Osteocyte (in vitro differentiated cells): ENCODE measurements at places on chromosomes 2 and 18. TPM values are rescaled to one million over a fixed set of nuclear protein-coding genes. Genes with fewer than 3 reads are reported as not detected.

DNA sequence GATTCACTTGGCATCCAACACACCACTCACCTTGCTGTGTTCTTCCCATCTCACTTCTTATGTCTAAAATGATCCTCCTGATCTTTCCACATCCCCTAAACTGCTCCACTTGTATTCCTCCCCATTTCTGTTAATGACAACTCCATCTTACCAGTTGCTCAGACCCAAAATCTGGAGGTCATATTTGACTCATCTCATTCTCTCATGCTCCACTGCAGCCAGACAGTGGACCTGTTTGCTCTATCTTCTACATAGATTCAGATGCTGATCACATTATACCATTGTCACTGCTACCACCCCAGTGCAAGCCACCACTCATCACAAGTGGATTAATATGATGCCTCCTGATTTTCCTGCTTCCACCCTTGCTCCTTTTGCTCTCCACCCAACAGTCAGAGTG, 7.9 kb upstream of the NABP1 start:
- H3K36me3 ChIP-seq = no peaks in the 10 kb centered on the region
- H3K4me3 ChIP-seq = no peak overlapping the region
- no peak for DNase-seq
- H3K4me1 ChIP-seq = peaks cover 13% of the 10 kb centered on the region
- H3K27me3 ChIP-seq = no peaks in the 10 kb centered on the region

DNA sequence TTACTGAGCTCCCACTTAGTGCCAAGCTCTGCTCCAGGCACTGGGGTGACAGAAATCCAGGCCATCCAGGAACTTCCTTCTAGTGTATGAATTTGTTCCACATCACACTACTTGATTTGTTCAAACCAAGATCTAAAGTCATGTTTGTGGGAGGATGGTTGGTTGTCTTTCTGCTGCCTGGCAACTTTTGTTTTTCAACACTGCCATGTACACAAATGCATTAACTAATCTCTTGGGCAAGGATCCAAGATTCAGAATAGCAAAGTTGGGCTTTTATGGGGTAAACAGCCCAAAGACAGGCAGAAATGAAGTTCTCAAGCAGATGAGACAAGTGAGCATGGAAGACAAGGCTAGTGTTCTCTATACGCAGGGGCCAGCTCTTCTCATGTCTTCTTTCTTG, 53.4 kb upstream of the PROKR1 start:
- H3K36me3 ChIP-seq = no peaks in the 10 kb centered on the region
- DNase-seq = no peak
- H3K27me3 ChIP-seq = no peaks in the 10 kb centered on the region
- no peak overlapping the region for H3K4me3 ChIP-seq

The REG3G gene
- total RNA-seq = not detected in 2 replicates

The GPAT2 gene
- total RNA-seq = not detected in 2 replicates

The CYP26B1 gene
- total RNA-seq = 0.89 and 1.3 TPM in 2 replicates

DNA sequence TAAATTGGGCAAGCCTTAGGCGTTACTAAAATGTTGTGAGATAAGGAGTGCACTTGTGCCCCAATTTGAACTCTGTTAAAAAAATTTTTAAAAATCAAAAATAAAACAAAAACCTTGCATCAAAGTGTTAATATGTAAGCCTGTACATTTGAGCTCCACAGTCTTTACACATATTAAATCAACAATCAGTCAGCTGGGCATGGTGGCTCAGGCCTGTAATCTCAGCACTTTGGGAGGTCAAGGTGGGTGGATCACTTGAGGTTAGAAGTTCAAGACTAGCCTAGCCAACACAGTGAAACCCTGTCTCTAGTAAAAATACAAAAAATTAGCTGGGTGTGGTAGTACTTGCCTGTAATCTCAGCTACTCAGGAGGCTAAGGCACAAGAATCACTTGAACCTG, 16.3 kb downstream of the TMEM17 start:
- H3K4me1 ChIP-seq = peaks cover 43% of the 10 kb centered on the region
- H3K36me3 ChIP-seq = no peaks in the 10 kb centered on the region
- no peak overlapping the region for H3K4me3 ChIP-seq
- H3K27ac ChIP-seq = peak overlapping the region; percentile 75
- no peak for DNase-seq

The AMER3 gene
- not detected in 2 replicates for total RNA-seq

- H3K27me3 ChIP-seq = no peaks in the 10 kb centered on the region
- no peak overlapping the region for H3K4me3 ChIP-seq
- DNase-seq = no peak
- peaks cover 2% of the 10 kb centered on the region for H3K4me1 ChIP-seq
Measured at GRCh38 chr18:58649966-58650816, 21.1 kb upstream of the MALT1 start.

The LBX2 gene
- total RNA-seq = 1.0 and 1.1 TPM in 2 replicates

The B4GALT6 gene
- 13.9 and 14.4 TPM in 2 replicates for total RNA-seq

The KCNS3 gene
- total RNA-seq = not detected in 2 replicates

DNA sequence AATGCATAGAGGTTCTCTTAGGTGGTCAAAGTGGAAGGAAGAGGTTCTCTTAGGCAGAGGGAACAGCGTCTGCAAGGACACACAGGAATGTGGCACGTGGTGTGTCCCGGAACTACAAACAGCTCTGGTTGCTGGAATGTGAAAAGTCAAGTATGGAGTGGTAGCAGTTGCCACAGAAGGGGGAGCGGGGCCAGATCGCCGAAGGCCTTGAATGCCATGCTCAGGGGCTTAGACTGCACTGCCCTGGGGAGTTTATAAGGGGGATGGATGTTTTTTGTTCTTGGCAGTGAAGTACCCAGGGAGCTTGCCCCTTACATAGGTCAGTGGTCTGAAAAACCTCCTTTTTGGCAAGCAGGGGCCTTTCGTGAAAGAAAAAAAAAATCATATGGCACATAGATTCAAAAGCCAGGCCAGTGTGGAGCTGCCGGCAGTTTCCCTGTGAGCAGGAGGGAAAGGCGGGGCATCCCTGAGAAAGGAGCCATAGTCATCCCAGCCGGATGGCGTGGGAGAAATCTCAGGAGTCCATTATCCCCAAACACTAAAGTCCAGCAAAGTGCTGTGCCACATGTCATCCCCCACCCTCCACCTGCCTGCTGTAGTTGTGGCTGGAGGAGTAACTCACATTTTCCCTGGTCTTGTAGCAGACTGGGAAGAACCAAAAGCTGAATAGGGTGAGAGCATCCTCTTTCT, 45.4 kb downstream of the GORASP2 start:
- no peaks in the 10 kb centered on the region for H3K27me3 ChIP-seq
- no peak for DNase-seq
- no peaks in the 10 kb centered on the region for H3K36me3 ChIP-seq
- H3K4me3 ChIP-seq = peak overlapping the region; percentile 58
- H3K4me1 ChIP-seq = peaks cover 8% of the 10 kb centered on the region

The SOX11 gene
- total RNA-seq = 69.5 and 71.7 TPM in 2 replicates

The RAX gene
- total RNA-seq = not detected in 2 replicates

GRCh38 chr2:9378433-9379390, 44.6 kb downstream of the ITGB1BP1 start:
- H3K27ac ChIP-seq = peak overlapping the region; percentile 86
- peaks cover 47% of the 10 kb centered on the region for H3K36me3 ChIP-seq
- DNase-seq = peak; percentile 88

DNA sequence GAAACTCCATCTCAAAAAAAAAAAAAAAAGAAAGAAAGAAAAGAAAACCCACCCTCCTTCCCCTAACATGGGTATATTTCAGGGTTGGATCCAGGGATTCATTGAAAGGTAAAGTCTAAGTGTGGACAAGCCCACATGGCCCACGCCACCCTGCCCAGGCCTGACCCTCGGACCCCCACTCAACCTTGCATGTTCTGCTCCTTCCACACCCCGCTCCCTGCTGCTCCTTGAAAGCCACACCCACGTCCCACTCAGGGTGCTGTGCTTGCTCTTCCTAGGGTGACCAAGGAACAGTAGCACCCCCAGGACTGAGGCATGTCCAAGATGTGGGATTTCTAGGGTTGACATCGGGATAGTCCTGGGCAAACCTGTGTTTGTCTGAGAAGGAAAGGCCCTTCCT, 172.7 kb upstream of the MYCN start:
- H3K27ac ChIP-seq = no peak overlapping the region
- H3K27me3 ChIP-seq = peaks cover 11% of the 10 kb centered on the region
- no peaks in the 10 kb centered on the region for H3K36me3 ChIP-seq
- H3K4me1 ChIP-seq = no peaks in the 10 kb centered on the region
- no peak for DNase-seq
- H3K4me3 ChIP-seq = no peak overlapping the region

DNA sequence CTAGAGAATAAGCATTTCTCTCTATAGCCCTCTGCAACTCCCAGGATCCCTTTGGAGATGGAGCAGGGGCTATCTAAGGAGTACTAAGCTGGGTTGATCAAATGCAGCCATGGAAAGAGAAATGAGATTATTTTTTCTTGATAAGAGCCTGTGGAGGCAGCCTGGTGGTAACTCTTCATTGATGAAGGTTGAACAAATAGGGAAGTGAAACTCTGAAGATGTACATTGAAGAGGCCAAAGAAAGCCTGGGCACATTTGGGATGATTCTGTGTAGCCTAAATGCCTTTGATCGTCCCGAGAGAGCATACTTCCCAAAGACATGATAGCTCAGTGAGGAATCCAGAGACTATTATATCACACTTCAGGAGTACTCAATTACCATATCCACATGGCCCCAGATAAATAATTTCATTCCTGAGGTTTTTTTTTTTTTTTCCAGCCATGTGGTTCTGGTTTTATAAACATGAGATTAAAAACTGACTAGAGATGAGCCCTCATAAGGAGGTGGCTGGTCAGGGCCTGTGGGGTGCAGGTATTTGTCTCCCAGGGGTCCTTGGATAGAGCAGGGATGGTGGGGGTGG, 192.5 kb downstream of the TPGS2 start:
- H3K27ac ChIP-seq = no peak overlapping the region
- no peak for DNase-seq
- H3K36me3 ChIP-seq = no peaks in the 10 kb centered on the region
- no peak overlapping the region for H3K4me3 ChIP-seq
- no peaks in the 10 kb centered on the region for H3K4me1 ChIP-seq
- no peaks in the 10 kb centered on the region for H3K27me3 ChIP-seq

- H3K27ac ChIP-seq = no peak overlapping the region
- no peaks in the 10 kb centered on the region for H3K36me3 ChIP-seq
- no peaks in the 10 kb centered on the region for H3K27me3 ChIP-seq
- peaks cover 8% of the 10 kb centered on the region for H3K4me1 ChIP-seq
Measured at GRCh38 chr18:28606686-28607085, 429.8 kb upstream of the CDH2 start.

- H3K27ac ChIP-seq = peak overlapping the region; percentile 98
- no peaks in the 10 kb centered on the region for H3K27me3 ChIP-seq
- peaks cover 1% of the 10 kb centered on the region for H3K36me3 ChIP-seq
- H3K4me3 ChIP-seq = no peak overlapping the region
- no peak for DNase-seq
Measured at GRCh38 chr2:9310798-9311197, 104.2 kb downstream of the ASAP2 start.

DNA sequence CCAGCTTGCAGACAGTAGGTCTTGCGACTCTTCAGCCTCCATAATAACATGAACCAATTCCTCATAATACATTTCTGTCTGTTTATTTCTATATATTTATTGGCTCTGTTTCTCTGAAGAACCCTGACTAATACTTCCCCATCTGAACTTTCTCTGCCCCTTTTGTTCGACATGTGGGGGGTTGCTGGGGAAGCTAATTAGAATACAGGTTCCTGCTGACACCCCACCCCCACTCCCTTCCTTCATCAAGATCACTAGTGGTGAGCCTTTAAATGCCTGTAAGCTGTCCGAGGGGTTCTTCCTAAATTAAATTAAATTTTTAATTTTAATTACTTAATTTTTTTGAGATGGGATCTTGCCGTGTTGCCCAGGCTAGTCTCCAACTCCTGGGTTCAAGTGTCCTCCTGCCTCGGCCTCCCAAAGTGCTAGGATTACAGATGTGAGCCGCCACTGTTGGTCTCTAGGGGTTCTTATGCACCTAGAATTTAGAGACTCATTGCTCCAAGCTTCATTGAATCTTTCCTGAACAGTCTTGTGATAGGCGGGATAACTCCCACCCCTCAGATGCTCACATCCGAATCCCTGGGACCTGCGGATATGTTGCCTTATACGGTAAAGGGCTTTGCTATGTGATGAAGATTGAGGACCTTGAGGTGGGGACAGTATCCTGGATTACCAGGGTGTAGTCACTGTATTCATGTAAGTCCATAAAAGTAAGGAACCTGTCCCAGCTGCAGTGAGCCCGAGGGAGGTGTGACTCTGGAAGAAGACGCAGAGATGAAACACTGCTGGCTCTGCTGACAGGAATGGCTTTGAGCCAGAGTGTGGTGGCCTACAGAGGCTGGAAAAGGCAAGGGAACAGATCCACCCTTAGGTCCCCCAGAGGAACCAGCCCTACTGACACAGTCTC, 26.2 kb downstream of the HPCAL1 start:
- peak overlapping the region; percentile 94 for H3K27ac ChIP-seq
- H3K27me3 ChIP-seq = no peaks in the 10 kb centered on the region
- H3K4me1 ChIP-seq = peaks cover 67% of the 10 kb centered on the region
- H3K4me3 ChIP-seq = no peak overlapping the region
- DNase-seq = no peak
- no peaks in the 10 kb centered on the region for H3K36me3 ChIP-seq

DNA sequence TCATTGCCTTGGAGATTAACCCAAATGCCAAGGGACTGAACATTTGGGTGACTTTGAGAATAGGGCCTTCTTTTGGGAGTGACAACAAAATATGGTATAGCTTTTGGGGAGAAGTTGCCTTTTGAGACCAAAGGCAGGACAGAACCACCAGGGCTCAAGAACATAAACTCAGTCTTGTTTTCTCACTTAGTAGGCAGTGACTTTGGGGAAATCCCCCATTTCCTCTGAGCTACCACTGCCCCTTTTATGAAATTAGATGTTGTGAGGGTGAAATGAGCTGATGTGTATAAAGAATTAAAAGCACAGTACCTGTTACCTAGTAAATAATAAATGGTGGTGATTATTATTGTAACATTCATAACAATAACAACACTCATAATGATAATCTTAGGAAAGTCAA, 36.5 kb downstream of the GPD2 start:
- H3K27ac ChIP-seq = no peak overlapping the region
- H3K27me3 ChIP-seq = no peaks in the 10 kb centered on the region
- no peak for DNase-seq
- H3K4me3 ChIP-seq = no peak overlapping the region
- no peaks in the 10 kb centered on the region for H3K36me3 ChIP-seq

- H3K4me1 ChIP-seq = peaks cover 23% of the 10 kb centered on the region
- H3K27ac ChIP-seq = peak overlapping the region; percentile 35
- no peaks in the 10 kb centered on the region for H3K27me3 ChIP-seq
Measured at GRCh38 chr18:55501579-55501978, 86.4 kb downstream of the TCF4 start.

GRCh38 chr2:1856475-1856874, 112.2 kb upstream of the PXDN start:
- H3K4me1 ChIP-seq = peaks cover 4% of the 10 kb centered on the region
- H3K27ac ChIP-seq = no peak overlapping the region
- H3K4me3 ChIP-seq = no peak overlapping the region
- no peak for DNase-seq
- H3K36me3 ChIP-seq = no peaks in the 10 kb centered on the region
